ENCODE measurements at places on chromosomes 5 and 9. TPM values are rescaled to one million over a fixed set of nuclear protein-coding genes. Genes with fewer than 3 reads are reported as not detected.

Gene SPOCK1
- total RNA-seq, result 19.1 TPM

Gene VCAN
- 15.3 TPM for total RNA-seq

Gene PCDHB10
- 0.23 TPM for total RNA-seq

Gene PARP8
- total RNA-seq, result 1.0 TPM

Gene F2RL1
- total RNA-seq, result not detected

Gene SPINK4
- not detected for total RNA-seq

Gene UBE2QL1
- 73.5 TPM for total RNA-seq

Gene NKD2
- total RNA-seq, result not detected

Gene CLINT1
- total RNA-seq, result 77.4 TPM

Gene SRP19
- 53.5 TPM for total RNA-seq

Gene PCDH1
- 17.6 TPM for total RNA-seq

Gene CCDC192
- total RNA-seq, result not detected

Gene CDKN2B-AS1
- not detected for total RNA-seq

Gene CDC42SE2
- 26.4 TPM for total RNA-seq

Gene ADRB2
- total RNA-seq, result 6.2 TPM

Gene FAM221B
- total RNA-seq, result not detected

Gene FYB1
- total RNA-seq, result 1.2 TPM

Gene SLU7
- 87.2 TPM for total RNA-seq
